GDM1 (cell line): ENCODE measurements at places on chromosomes 6 and 20.

DNA sequence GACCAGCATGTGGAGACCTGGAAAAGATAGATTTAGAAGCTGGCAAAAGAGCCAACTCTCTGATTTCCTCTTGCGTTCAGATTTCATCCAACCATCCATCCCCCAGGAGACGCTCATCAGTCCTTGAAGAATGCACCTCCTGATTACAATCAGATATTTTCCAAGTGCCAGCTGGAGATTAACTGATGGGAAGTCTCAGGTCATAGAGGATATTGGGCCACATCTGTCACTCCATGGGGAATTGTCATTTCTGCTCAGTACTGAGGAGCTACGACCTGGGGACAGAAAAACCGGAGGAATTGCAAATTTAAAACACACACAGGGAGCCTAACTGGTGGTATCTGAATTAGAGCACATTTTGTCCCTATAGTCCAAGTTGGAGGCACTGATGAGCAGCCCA lies 496.2 kb upstream of the SULF2 start:
- DNase-seq, result no peak

- DNase-seq, result no peak
Observed at GRCh38 chr6:30493643-30494250, 4.4 kb downstream of the HLA-E start.

- no peak for DNase-seq
Observed at GRCh38 chr20:2332711-2333110, 36.9 kb downstream of the TGM3 start.

GRCh38 chr20:20051767-20052073 lies 546 bp downstream of the CRNKL1 start:
- no peak for DNase-seq

GRCh38 chr6:2478200-2478599 lies 232.8 kb upstream of the GMDS start:
- no peak for DNase-seq

GRCh38 chr6:16002332-16003196 lies 126.3 kb upstream of the MYLIP start:
- DNase-seq, result no peak
